ENCODE measurements at places on chromosomes 11 and 22.

DNA sequence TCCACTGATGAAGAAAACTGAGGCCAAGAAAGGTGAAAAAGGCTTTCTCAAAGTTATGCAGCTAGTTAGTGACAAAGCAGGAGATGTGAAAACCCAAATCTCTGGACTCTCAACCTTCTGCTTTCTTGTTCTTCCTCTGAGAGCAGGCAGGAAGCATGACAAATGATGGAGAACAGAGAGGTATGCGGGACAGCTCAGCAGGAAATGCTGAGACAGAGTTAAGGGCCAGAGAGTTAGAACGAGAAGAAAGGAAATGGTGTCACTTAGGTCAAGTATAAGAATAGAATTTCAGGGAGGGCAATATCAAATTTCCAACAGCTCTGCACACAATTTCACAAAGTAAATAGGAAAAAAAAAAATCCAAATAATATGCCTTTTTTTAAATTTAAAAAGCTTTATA is 67.6 kb upstream of the ARHGAP42 start:
- DNase-seq = no peak

DNA sequence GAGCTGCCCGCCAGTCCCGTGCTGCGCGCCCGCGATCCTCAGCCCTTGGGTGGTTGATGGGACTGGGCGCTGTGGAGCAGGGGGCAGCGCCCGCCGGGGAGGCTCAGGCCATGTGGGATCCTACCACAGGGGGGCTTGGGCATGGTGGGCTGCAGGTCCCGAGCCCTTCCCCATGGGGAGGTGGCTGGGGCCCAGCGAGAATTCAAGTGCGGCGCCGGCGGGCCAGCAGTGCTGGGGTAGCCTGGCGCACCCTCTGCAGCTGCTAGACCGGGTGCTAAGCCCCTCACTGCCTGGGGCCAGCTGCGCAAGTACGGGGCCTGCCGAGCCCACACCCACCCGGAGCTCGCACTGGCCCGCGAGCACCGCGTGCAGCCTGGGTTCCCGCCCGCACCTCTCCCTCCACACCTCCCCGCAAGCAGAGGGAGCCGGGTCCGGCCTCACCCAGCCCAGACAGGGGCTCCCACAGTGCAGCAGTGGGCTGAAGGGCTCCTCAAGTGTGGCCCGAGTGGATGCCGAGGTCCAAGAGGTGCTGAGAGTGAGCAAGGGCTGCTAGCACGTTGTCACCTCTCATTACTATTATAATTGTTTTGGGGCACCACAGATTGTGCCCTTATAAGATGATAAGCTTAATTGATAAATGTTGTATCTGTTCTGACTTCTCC is 333.2 kb downstream of the CASP12 start:
- DNase-seq = no peak

DNA sequence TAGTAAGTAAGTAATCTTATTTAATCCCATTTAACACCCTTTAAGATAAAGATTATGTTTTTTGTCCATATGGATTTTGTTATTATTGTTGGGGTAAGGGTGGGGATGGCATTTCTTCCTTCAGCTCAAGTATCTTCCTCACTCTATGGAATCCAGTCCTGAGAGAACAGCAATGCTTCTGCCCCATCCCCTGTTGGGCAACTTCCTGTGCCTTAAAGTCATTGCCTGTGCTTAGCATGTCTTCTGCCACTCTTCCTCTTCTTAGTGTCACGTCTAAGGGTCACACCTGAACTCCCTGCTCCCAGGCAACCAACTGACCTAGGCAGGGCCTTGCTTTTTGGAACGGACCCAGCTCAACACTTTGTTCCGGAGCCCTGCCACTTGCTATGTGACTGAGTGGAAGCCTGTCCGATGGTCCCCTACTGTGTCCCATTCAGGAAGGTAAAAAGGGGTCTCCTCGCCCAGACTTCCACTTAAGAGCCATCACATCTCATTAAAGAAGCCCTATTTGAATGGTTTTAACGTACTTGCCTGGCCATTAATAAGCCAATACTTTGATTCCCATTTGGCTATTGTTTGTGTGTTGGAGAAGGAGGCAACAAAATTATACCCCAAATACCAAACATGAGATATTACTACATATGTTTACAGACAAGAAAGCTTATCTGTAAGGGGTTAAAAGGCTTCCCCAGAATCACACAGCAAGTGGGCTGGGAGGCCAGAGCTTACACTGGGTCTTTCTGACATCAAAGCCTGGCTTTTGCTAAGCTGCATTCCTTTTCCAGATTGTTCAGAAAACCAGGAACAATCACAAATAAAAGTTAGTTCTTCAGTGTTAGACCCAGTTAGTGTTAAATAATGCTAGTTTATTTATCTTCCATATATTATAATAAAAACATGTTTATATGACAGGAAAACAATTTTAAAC is 59.2 kb downstream of the RAB38 start:
- no peak for DNase-seq

GRCh38 chr11:58471892-58472291 is 29.9 kb upstream of the OR5B12 start:
- DNase-seq = no peak

DNA sequence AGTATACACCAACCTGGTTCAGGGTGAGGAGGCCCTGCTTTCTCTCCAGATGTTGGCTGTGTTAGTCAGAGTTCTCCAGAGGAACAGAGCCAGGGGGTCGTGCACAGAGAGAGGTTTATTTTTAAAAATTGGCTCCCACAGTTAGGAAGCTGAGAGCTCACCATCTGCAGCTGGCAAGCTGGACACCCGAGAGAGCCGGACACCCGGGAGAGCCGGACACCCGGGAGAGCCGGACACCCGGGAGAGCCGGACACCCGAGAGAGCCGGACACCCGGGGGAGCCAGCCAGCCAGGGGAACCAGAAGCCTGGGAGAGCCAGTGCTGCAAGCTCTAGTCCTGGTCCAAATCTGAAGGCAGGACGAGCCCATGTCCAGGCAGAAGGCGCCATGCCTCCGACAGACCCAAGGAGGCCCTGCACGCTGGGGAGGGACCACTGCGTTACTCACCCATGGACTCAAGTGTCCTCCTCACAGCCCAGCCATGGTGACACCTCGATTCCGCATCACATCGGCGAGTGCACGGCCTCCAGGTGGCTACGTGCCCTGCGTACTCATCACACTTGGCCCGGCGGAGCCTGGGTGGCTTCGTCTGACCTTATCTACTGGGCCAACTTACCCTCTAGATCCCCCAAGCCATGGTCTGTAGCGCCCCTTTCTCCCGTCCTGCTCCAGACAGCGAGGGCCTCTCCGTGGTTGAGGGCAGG is 99.0 kb downstream of the BRD1 start:
- no peak for DNase-seq

DNA sequence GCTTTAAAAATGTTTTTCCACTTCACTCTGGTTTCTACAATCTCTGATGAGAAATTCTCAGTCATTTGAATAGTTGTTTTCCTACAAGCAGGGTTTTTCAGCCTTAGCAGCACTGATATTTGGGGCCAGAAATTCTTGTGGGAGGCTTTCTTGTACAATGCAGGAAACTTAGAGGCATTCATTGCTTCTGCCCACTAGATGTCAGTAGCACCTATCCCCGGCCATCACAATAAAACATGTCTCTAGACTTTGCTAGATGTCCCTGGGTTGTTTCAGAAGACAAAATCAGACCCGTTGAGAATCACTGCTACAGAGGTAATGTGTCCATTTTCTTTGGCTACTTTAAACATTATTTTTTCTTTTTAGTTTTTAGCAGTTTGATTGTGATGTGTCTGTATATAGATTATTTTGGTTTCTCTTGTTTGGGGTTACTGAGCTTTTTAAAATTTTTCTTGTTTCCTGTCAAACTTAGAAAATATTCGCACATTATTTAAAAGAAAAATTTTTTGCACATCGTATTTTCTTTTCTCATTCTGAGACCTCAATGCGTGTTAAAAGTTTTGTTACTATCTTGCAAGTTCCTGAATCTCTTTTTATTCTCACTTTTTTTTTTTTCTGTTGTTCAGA is 60.8 kb upstream of the CCDC179 start:
- DNase-seq = no peak

- no peak for DNase-seq
Observed at GRCh38 chr11:63920126-63920938, 3.4 kb upstream of the RCOR2 start.

DNA sequence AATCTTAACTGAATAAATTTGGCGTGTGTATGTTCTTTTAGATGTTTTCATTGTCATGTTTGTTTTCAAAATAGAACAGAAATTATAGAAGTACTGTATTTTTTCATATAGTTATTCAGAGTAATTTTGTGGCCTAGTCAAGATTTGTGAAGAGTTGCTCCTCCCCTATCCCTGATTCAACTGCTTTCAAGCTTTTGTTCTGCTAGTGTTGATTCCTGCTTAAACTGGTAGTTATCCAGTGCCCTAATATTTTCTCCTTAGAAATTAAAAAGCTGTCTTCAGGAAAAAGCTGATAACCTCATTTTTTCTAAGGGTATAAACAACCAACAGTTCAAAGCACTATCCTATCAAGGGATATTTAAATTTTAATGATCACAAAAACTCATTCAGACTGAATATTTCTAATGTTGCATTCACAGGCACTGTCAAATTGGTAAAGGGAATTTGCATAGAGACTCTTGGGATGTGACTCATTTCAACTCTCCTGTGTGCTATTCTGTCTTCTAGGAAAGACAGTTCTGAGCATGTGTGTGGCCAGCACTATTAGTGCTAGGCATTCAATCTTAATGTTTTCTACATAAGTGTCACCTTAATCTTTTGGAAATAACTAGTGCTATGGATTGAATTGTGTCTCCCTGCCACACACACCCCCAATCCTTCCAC is 1776.0 kb downstream of the LRRC4C start:
- DNase-seq = no peak

- DNase-seq = no peak
Observed at GRCh38 chr11:65418431-65418680, 4.2 kb upstream of the NEAT1 start.

GRCh38 chr11:108959105-108959761 is 294.4 kb downstream of the DDX10 start:
- DNase-seq = no peak

- DNase-seq = no peak
Observed at GRCh38 chr22:50698546-50698945, 25.9 kb downstream of the SHANK3 start.

DNA sequence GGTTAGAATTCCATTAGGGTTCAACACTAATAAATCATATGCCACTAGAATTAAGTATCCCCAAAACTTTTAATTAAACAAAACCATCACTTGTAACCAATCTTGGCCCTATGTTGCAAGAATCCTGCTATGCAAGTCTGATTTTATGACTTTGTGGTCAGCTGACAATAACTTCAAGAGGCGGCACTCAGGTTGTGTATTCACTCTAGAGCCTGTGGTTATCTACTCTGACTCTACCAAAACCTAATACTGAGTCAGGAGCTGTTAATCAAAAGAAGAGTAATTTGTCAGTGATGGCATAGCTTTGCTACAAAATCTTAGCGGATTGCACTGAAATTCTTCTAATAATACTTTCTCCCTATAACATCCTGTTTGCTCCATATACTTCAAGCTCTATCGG is 253.7 kb downstream of the AASDHPPT start:
- DNase-seq = no peak

- DNase-seq = no peak
Observed at GRCh38 chr11:40388097-40388818, 1071.2 kb downstream of the LRRC4C start.

GRCh38 chr11:95653099-95653498 is 136.5 kb downstream of the FAM76B start:
- no peak for DNase-seq

DNA sequence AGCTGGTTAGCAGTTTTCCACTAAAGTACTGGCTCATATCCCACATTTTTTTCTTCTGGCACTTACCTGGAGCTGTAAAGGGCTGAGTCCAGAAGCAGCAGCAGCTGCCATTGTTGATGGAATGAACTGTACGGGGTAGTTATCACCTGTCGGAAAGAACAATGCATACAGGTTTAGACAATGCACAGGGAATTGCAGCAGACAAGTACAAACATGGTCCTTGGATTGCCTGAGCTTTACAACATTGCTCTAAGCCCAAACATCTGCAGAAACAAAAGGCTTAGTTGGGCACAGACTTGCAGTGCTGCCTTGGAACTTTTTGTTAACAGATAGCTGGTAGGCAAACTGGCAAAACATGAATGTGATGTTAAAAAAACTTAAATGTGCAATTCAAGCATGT is 258.8 kb downstream of the SOX6 start:
- DNase-seq = no peak

- no peak for DNase-seq
Observed at GRCh38 chr11:16082095-16083055, 274.0 kb downstream of the SOX6 start.

DNA sequence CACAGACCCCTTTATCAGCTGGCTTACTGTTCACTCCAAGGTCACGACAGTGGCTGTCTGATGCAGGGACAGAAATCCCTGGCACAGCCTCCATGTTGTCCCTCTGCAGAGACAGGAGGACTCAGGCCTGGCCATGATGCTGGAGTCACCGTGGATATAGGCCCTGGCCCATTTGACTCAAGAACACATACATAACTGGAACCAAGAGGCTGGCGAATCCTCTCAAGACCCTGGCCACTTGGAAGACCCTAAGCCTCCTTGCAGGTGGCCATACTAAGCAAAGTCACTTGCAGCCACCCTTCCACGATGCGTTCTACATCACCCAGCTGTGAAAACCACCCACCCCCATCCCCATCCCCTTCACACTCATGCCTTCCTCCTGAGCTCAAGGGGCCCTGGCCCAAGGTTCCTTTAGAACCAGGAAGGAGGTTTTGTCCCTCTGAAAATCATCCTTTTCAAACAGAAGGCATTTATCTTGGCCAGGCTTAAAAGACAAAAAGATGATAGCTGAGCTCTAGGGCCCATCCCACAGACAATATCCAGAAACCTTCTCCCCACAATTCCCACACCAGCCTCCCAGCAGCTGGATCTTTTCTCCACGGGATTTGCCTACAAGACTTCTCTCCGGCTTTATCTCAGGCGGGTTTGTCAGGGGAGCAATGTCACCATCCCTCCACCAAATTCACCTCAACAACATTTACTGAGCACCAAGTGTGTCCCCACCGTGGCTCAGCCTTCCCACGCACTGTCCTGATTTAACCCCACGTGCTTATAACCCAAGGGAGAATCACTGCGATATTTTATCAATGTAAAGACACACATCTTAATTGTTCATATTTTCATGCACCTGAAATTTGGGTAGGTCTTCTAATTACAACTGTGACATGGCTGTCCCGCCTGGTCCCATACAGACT is 123.4 kb upstream of the SERPIND1 start:
- no peak for DNase-seq

GRCh38 chr11:67780056-67780455 is 105.6 kb upstream of the ALDH3B2 start:
- no peak for DNase-seq

DNA sequence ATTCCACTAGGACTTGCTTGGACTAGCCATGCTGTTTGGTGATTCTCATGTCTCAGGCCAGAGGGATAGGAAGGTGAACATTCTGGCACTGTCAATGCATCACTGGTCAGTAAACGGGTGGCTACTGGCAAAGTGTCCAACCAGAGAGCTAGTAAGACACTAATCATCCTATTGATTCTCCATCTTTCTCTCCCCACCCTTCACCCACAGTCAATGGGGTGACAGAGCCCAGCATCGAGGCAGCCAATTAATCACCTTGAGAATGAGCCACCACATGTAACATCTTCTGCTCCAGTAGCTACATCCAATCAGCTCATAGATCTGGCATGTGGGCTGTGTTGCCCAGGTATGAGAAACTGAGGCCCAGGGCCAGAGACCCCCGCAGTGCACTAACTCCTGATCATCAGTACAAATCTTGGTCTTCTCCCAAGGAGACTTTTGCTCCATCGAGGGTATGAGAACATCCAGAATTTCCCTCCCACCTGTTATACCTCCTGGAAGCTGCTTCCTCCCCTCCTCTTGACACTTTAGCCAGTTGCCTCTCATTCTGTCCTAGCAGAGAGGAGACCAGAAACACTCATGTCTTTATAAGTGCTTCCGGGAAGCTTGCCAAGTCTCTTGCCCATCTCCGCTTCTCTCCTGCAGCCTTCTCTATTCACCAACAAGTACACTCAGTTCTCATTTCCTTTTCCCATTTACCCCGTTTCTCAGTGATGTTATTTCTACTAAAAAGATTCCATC is 17.0 kb downstream of the HTR3A start:
- DNase-seq = no peak
